Activated CD4-positive, CD25-positive, alpha-beta regulatory T cell (primary cell): ENCODE measurements at places on chromosomes 11 and 22.
A peak's percentile ranks its signal among the peaks of the same experiment; 100 is the strongest.

DNA sequence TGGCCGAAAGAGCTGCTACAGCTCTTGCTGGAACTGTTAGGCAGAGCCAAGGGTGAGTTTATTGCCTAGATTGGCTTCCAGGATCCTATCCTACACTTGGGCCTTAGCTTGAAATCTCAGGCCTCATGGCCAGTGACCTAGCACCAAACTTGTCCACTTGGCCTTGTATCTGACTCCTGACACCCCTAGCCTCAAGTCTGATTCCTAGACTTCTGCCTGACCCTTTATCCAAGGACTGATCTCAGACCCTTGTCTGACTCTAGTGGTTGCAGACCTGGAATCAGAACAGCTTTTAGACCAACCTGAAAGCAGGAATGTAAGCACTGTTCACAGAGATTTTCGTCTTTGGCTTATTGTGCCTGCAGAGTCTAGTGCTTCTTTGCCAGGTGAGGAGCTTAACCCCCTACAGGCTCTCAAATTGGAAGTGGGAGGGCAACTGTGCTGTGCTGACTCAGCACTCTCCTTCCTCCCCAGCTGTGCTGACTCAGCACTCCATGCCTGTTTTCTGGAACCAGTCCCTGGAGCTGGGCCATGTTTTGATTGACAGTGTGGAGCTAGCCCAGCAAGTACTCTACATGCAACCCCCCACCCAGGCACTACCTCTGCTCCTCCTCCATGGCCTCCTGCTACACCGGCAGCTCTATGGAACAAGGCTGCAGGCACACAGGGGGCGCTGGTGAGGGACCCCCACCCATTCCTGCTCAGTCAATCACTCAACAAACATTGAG is 35.1 kb downstream of the RRP8 start:
- DNase-seq, result no peak

DNA sequence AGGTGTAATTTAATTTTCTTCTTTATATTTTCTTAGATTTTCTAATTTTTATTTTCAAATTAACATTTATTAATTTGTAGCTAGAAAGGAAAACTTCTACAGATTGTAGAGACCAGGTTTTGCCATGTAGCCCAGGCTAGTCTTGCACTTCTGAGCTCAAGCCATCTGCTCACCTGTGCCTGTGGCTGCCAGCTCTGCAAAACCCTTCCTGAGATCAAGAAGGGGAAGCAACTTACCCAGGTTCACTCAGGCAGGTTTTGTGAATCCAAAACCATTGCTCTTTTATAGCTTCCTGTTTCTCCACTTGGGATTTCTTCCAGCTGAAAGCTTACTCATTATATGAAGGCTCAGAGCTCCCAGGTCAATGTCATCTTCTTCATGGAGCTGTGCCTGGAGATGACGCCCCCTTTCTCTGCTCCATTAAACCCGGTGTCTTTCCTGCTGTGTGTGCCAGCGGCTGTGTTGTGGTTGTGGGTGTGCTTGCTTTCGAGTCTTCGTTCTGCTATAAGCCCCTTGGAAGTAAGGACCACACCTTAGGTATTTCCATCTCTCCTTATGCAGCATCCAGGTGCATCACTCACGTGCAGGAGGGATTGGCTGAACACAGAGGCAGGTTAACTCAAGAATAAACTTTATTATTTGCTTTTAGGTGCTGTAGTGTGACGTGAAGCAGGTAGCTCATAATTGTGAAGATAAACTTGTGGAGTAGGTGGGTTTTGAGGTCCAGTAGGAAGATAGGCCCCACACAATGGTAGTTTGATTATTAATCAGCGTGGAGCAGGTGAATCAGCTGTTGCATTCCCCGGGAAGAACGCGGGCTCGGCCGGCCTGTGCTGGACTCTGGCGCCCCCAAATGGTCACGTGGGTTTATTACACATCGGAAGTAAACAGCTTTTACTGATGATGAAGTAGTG is 42.2 kb upstream of the INCENP start:
- peak; percentile 58 for DNase-seq

GRCh38 chr11:79221444-79222130 is 219.2 kb downstream of the TENM4 start:
- no peak for DNase-seq

- no peak for DNase-seq
These were observed 74.6 kb upstream of the TEAD1 start for GRCh38 chr11:12599408-12600143.

DNA sequence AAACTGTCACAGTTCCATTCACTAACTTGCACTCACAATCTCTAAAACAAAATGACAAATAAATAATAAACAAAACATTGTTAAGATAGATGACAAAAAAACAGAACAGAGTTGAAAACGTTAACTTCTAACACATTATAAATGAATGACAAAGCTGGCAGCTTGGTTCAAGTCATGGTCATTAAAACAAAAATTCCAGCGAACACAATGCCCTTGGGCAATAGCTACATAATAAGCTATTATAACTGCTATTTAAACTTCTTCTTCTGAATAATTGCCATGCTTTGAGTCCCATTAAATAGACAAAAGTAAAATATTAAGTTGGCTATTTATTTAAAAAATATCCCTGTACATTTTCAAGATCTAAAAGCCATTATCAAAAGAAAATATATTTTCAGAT is 54.7 kb downstream of the PICALM start:
- no peak for DNase-seq

GRCh38 chr11:94507485-94507884 is 4.8 kb upstream of the C11orf97 start:
- no peak for DNase-seq

- peak; percentile 26 for DNase-seq
These were observed 494 bp downstream of the ZDHHC5 start for GRCh38 chr11:57668434-57668782.

DNA sequence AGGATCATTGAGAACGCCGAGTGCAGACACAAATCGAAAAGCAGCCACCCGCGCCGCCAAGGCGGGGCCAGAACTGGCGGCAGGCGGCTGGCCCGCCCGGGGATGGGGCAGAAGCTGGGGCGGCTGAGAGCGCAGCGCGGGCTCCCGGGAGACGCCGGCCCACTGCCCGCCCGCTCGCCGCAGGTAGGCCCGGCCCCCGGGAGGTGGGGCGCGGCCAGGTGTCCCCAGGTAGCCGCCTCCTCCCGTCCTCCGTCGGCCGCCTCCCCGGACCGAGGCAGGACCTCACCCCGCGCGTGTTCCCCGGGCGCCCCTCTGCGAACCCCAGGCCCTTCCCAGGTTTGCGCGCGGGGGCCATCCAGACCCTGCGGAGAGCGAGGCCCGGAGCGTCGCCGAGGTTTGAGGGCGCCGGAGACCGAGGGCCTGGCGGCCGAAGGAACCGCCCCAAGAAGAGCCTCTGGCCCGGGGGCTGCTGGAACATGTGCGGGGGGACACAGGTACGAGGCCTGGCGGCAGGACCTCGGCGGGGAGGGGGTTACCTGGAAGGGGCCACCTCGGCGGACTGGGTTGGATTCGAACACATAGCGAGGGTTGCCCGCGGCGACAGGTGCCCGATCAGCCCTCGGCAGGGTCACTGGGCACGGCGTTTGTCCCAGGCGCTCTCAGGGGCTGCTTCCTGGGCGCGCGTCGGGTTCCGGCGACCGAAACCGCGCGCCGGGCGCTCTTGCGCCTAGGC is at the start of gene PRRG4:
PRRG4 (plus strand) TSS at position 248 of the 733 bp plus-strand sequence. CDS start 603 bp downstream, outside the sequence.
- no peak for DNase-seq

DNA sequence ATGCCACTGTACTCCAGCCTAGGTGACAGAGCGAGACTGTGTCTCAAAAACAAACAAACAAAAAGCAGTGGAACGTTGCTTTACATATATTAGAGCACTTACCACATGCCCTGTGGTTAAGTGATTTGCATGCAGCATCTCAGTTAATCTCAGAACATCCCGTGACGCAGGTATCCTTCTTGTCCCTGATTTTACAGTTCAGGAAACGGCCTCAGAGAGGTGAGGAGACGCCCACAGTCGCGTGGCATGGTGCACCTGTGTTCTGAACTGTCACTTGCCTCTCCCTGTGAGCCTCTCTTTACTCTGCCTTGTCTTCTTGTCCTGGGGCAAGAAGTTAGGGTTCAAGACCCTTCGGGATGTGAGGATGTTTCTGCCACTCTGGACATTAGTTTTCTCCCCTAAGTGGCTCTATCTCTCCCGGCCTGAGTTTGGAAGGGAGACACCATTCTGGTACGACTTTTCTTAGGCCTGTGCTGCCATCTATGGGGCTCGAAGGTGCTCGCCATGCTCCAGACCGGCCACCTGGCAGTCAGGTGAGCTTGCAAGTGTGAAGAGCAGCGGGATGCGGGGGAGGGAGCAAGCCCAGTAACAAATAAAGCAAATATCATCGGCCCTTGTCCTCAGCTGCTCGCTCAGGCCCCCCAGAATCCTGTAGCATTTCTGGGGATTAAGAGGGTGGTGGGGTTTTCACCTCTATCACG is 25.6 kb downstream of the YWHAH start:
- no peak for DNase-seq

GRCh38 chr11:78419327-78419726 is 1.7 kb upstream of the GAB2 start:
- DNase-seq, result no peak

DNA sequence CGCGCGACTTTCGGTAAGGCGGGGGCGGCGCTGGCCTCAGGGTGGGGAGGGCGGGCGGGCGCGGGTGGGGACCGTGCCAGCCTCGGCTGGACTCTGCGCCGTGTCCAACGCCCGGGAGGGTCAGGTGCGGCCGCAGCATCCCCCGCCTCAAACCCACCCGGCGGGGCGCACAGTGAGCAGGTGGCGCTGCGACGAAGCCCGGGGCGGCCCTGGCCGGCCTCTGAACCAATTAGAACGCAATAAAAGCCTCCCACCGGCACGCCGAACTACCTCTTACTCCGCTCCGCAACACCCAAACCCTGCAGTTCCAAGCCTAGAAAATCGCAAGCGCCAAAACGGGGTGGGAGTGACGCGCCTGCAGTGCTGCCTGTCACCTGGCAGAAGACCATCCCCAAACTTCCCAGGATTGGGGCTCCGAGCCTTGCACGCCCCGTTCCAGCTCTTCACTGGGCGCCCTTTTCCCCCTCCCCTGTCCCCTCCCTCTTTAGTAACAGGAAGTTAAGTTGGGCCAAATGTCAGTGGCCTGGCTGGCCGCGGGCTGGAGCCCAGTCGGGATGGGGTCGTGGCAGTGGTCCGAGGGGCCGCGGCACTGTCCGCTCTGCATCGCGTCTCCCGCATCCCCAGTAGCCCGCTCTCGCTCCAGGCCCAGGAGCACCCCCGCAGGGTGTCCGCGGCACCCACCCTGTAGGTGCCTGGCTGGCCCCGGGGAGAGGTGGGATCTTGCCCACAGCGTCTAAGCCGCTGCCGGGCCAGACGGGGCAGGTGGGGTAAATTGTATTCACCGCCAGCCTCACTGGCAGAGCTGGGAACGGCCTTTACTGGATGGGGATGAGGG is 541 bp downstream of the MICAL2 start:
- DNase-seq, result no peak

- DNase-seq, result no peak
These were observed 3.5 kb downstream of the MYO18B start for GRCh38 chr22:25745341-25746011.

GRCh38 chr22:26141831-26142230 is 27.4 kb upstream of the SEZ6L start:
- DNase-seq, result no peak

DNA sequence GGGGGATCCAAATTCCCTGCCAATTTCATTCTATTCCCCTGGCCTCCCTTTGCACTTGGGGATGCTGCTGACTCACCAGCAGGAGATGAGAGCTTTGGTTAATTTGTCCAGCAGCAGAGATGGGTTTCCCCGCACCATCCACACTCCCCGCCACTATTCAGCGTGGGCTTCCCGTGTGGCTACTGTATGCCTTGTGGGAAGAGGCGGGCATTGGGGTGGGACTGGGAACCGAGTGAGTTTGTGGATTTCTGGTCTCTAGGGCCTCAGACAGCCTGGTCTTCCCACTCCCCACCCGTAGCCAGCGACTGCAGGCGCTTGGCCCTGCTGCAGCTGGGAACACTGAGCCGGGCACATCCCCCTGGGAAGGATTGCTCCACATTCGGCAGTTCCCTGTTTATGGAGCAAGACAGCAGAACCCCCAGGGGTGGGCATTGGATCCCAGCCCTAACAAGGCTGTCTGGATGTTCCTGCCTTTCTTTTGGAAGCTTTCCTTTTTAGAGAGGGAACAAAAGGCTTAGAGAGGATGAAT is 23.4 kb downstream of the KIAA1671 start:
- DNase-seq, result no peak

- no peak for DNase-seq
These were observed 19.9 kb upstream of the CTR9 start for GRCh38 chr11:10731064-10731680.

DNA sequence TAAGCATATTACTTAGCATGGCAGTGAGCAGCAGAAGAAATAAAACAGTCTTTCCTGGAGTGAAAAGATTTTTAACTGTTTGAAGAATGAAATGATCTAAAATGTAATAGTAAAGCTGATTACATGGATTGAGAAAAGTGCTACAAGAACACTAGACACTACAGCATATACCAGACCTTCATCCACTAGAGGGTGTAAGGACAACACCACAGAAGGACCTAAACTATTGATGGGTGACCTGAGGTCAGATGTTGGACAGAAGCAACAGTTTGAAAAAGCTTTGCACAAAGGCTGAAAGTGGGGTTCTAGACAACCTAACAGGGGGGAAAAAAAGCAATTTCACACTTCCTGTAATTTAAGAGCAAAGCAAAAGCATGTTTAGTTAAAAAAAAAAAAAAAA is 97.7 kb downstream of the RBFOX2 start:
- DNase-seq, result no peak

- no peak for DNase-seq
These were observed 92.9 kb upstream of the RCN1 start for GRCh38 chr11:31997955-31998354.

DNA sequence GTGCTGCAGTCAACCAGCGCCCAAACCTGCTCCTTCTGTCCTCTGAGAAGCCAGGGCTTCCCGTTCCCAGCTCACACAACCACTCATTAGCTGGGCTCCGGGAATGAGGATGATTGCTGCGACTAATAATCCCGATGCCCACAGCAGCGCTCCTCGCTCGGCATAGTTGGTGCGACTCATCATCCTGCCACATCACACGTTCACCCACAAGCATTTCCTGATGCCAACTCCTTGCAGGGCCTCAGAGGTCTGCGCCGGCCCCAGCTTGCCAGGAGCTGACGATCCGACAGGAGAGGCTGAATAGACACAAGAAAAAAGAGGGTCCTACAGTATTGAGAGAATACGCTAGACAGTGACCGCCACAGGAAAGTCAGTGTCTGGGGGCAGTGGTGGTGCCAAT is 10.6 kb upstream of the CSNK1E start:
- no peak for DNase-seq

- no peak for DNase-seq
These were observed 45.9 kb downstream of the ARHGAP32 start for GRCh38 chr11:129146191-129146590.

GRCh38 chr22:20568502-20569058 is 61.2 kb downstream of the MED15 start:
- no peak for DNase-seq
